ENCODE measurements at places on chromosomes 3 and 15. TPM values are rescaled to one million over a fixed set of nuclear protein-coding genes. Genes with fewer than 3 reads are reported as not detected.

DNA sequence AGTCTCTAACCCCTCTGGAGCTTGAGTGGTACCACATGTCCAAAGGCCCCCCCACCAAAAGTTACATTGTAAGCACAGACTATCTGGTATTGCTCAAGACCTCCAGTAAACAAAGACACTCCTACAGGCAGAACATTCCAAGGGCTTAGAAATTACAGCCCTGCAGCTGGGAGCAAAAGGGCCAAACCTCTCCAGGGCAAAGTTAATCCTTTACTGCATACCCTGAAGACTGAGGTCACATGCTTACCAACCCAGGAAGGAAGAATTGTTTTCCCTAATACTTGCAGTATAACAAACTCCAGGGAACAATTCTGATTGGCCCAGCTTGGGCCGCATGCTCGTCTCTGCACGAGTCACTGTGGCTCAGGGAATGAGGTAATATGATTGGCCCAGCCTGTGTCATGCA lies 266.1 kb upstream of the NR2F2 start:
- DNase-seq: no peak

- peak; percentile 69 for DNase-seq
Observed at GRCh38 chr3:195755791-195756676, 35.3 kb downstream of the MUC20 start.

GRCh38 chr15:60800299-60801072 lies 321.5 kb upstream of the ICE2 start:
- DNase-seq: no peak

GRCh38 chr3:108098003-108098370 lies 7.2 kb upstream of the CD47 start:
- DNase-seq: no peak

DNA sequence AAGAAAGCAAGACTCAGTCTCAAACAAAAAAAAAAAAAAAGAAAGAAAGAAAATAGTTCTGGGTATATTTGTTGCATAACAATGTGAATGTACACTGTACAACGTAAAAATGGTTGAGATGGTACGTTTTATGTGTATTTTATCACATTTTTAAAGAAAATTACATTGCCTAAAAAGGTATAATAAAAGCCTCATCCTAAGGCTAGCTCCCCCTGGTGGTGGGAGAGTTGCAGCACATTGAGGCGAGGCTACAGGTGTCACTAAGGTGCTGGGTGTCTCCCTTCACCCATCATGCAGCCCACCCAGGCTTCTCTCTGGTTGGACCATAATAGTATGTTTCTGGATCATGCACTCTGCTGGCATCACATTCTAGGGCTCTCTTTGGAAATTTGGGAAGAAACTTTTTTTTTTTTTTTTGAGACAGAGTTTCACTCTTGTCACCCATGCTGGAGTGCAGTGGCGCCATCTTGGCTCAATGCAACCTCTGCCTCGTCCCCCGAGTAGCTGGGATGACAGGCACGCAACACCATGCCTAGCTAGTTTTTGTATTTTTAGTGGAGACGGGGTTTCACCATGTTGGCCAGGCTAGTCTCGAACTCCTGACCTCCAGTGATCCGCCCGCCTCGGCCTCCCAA lies 12.4 kb upstream of the RAB11A start:
- DNase-seq: peak; percentile 89

- no peak for DNase-seq
Observed at GRCh38 chr3:15347063-15347736, 14.8 kb upstream of the SH3BP5 start.

DNA sequence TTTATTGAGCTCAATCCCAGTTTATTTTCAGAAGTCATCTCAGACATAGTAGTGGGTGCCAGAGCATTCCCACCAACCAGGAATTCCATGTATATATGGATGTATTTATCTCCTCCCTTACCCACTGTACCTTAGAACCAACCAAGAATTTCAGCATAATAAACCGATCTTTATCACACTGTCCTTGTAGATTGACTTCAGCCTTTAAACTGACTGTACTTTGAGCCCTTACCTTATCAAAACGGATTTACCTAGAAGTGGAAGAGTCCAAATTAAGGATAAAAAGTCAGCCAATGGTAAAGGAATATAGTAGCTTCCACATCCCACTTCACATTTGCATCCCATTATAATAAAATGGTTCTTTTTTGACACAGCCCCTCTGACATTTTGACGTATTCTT lies 37.9 kb downstream of the GATM start:
- no peak for DNase-seq

DNA sequence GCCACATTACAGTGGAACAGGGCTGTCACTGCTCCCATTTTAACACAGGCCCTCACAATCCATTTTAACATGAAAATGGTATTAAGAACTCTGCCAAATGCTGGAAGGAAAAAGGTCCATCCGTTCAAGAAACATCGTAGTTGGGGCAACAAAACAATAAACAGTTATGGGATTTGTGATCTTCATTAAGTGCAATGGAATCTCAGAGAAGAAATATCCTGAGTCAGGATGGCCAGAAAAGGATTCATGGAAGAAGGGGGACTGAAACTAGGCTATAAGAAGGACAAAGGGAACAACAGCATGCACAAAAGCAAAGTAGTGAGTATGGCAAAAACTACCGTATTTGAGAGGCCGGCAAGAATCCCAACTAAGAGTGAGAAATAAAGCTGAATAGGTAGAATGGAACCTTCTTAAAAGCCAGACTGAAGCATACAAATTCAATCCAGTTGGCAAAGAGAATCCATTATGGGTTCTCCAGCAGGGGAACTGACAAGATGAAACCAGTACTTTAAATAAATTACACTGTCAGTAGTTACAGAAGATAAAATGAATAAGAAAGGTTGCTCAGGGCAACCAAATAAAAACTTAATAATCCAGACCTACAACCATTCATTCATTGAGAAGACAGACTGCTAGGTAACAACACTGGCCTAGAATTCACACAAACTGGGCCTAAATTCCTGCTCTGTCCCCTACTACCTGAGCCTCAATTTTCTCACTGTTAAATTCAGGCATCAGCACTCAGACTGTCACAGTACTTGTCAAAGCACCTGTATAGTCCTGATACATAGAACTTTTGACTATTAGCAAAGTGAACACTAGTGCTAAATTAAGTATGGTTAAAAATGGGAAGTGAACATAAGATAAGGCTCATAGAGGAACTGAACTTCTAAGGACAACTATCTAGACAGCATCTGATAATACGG lies 6.3 kb downstream of the TBL1XR1 start:
- DNase-seq: no peak

GRCh38 chr3:9397906-9398699 lies 688 bp downstream of the SETD5 start:
- peak; percentile 62 for DNase-seq

- DNase-seq: no peak
Observed at GRCh38 chr3:39176025-39176714, 16.2 kb downstream of the XIRP1 start.

GRCh38 chr3:197023241-197023997 lies 6.2 kb downstream of the MELTF start:
- no peak for DNase-seq

DNA sequence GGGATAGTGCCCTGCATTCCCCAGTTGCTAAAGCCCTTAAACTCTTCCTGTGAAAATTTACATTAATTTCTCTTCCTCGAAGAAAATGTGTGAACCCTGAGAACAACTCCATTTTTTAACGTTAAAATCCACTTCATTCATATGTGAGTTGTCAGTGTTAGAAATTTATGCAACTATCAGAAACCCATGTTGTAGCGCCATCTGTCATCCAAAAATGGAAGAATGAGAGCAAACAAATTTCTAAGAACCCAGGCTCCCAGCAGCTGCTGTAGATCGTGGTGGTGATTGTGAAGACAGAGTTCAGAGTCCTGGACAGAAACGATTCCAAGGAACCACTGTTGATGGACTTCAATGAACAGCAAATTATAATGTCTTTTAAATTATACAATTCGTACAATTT lies 179.7 kb upstream of the NDN start:
- no peak for DNase-seq

DNA sequence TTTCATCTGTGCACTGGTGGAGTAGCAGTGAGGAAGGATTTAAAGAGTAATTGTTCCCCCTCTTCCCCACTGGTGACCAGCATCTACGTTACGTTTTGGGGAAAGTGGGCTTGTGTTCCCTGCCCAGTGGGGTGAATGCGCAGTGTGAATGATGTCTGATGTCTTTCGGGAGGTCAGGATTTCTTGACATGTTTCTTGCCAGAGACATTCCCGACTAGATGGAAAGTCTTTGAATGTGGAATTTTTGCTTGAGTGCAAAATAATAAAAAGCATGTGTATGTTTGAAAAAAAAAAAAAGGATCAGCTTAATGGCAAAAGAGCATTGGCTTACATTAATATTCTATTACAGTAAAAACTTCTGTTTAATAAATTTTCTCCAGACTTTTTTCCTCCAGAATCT lies 632.2 kb downstream of the FOXP1 start:
- no peak for DNase-seq

GRCh38 chr3:65883613-65884012 lies 155.1 kb downstream of the MAGI1 start:
- DNase-seq: no peak

DNA sequence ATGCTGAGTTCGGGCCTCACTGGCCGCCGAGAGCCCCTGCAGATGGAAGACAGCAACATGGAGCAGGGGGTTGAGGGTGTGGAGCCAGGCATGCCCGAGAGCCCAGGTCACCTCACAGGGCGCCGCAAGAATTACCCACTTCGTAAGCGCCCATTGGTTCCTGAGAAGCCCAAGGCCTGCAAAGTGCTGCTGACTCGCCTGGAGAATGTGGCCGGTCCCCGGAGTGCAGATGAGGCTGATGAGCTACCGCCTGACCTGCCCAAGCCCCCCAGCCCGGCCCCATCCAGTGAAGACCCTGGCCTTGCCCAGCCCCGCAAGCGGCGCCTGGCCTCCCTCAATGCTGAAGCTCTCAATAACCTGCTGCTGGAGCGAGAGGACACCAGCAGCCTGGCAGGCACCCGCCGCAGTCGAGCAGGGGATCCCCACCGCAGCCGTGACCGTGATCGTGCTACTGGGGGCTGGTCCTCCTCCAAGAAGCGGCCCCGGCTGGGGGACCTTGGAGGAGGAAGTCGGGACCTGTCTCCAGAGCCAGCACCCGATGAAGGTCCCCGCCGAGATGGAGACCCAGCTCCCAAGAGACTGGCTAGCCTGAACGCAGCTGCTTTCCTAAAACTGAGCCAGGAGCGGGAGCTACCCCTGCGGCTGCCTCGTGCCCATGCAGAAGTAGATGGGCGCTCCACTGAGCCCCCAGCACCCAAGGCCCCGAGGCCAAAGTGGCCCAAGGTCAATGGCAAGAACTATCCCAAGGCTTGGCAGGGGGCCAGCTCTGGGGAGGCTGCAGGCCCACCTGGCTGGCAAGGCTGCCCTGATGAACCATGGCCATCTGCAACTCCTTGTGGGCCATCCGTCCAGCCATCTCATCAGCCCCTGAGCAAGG lies 12.1 kb upstream of the CHST14 start:
- no peak for DNase-seq

DNA sequence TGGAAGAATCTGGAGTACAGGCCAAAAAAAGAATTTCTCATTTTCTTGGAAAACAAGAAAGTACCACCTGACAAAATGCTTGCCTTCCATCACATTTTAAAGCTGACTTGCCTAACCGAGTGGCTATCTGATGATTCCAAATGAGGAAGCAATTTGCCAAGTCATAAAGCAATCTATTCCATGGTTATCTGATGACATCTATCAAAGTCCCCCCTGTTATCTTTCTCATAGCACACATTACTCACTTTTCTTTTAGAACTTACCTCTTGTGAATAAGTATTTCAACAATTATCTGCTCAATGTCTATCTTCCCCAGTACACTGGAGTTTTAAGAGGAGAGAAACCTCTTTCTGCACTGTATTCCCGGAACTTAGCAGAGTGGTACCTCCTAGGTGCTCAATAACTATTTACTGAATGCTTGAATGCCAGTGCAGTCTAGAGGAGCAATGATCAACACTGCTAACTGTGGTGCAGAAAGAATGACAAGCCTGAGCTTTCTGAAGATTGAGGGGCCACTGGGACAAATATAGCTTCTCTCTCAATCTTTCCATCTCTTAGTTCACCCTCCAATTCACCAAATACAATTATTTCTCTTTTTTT lies 186.3 kb upstream of the ATP11B start:
- DNase-seq: no peak

- DNase-seq: peak; percentile 66
Observed at GRCh38 chr15:92158426-92158825, 235.3 kb upstream of the ST8SIA2 start.

DNA sequence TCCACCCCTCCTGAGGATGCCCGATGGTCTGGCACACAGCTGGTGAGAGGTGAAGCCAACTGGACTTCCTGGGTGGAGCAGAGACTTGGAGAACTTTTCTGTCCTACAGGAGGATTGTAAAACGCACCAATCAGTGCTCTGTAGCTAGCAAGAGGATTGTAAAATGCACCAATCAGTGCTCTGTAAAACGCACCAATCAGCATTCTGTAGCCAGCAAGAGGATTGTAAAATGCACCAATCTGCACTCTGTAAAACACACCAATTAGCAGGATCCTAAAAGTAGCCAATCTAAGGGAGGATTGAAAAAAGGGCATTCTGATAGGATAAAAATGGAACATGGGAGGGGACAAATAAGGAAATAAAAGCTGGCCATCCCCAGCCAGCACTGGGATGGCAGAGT lies 150.2 kb downstream of the CHSY1 start:
- DNase-seq: no peak

DNA sequence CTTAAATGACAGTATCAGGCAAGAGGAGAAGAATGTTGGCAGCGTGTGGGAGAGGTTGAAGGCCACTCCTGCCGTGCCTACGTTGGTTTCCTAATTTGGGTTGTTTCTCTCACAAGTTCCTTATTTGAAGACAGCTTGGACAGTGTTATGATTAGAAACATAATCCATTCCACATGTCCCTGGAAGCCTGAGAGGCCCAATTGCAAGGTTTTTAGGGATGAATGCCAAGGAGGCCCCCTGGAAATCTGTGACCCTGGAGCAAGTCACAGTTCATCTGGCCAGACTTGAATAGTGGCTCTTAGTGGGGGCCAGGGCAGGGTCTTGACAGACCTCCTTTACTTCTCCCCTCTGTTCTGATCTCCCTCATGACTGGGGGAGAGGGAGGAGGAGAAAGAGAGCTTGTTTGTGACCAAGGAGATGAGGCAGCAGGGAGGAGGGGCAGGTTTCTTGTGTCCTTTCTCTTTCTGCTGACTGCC lies 584.4 kb upstream of the TBL1XR1 start:
- no peak for DNase-seq

GRCh38 chr3:35617370-35617769 lies 22.0 kb upstream of the ARPP21 start:
- no peak for DNase-seq

GRCh38 chr3:188756241-188756640 lies 415.5 kb upstream of the TPRG1 start:
- DNase-seq: no peak

The MYRIP gene
- total RNA-seq: not detected

The CCR3 gene
- total RNA-seq: 1.4 TPM

The NPAP1 gene
- not detected for total RNA-seq

The LSM3 gene
- total RNA-seq: 16.5 TPM
